ENCODE measurements at places on chromosomes 6 and 20.

DNA sequence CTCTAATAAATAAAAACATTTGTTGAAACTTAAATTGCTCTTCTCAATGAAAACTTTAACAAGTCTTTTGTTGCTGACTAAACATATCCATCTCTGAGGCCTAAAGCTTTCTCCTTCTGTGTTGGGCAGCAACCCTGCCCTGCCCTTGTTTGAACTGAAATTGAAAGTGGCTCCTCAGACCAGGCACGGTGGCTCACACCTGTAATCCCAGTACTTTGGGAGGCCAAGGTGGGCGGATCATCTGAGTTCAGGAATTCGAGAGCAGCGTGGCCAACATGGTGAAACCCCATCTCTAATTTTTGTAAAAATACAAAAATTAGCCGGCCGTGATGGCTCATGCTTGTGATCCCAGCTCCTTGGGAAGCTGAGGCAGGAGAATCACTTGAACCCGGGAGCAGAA, 29.2 kb upstream of the GNRH2 start:
- DNase-seq = no peak

DNA sequence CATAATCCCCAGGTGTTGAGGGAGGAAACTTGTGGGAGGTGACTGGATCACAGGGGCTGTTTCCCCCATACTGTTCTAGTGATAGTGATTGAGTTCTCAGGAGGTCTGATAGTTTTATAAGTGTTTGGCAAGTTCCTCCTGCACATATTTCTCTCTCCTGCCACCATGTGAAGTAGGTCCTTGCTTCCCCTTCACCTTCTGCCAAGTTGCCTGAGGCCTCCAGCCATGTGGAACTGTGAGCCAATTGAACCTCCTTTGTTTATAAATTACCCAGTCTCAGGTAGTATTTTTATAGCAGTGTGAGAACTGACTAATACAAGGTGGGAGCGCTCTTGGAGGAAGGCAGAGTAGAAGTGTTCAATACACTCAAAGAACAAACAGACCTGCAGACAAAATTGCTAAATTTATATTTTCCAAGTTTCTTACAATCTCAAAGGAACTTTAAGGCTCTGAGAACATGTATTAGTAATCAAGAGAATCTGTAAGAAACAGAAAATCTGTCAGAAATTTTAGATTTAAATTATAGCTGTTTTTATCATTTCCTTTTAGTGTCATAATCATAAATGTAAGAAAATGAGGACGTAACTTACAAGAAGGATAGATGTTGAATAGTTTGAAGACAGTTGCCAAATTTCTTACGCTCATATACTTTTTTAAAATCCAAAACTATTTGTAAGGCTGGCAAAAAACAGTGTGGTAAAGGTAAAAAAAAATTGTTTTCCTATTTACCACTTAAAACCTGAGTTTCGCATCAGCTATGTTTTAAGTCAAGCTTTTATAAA, 77.7 kb downstream of the ASCC3 start:
- no peak for DNase-seq

GRCh38 chr6:15462717-15463525, 199.9 kb downstream of the DTNBP1 start:
- DNase-seq = no peak

GRCh38 chr6:12291839-12292604, 1.9 kb downstream of the EDN1 start:
- no peak for DNase-seq

- no peak for DNase-seq
Observed at GRCh38 chr6:39822846-39823815, 31.0 kb downstream of the DAAM2 start.

All from type B pancreatic cell (in vitro differentiated cells).